ENCODE measurements at places on chromosomes 6 and 20. TPM values are rescaled to one million over a fixed set of nuclear protein-coding genes. Genes with fewer than 3 reads are reported as not detected.

The TCP11 gene
- 1.1 TPM for total RNA-seq

The ISM1 gene
- total RNA-seq = 3.4 TPM

The PPP1R3G gene
- 6.2 TPM for total RNA-seq

The HAO1 gene
- not detected for total RNA-seq

The FERMT1 gene
- 3.8 TPM for total RNA-seq

All from hair follicle dermal papilla cell (primary cell).